ENCODE measurements at places on chromosomes 16 and 17. TPM values are rescaled to one million over a fixed set of nuclear protein-coding genes. Genes with fewer than 3 reads are reported as not detected.

GRCh38 chr16:84608282-84608681 lies 9.6 kb downstream of the COTL1 start:
- peak overlapping the region; percentile 18 for H3K27ac ChIP-seq
- DNase-seq = peak; percentile 55
- peak overlapping the region; percentile 69 for H3K4me3 ChIP-seq
- peaks cover 17% of the 10 kb centered on the region for H3K36me3 ChIP-seq

GRCh38 chr16:78122774-78123315 lies 23.4 kb downstream of the WWOX start:
- H3K4me1 ChIP-seq = peaks cover 5% of the 10 kb centered on the region
- DNase-seq = peak; percentile 7
- peaks cover 2% of the 10 kb centered on the region for H3K36me3 ChIP-seq
- H3K27ac ChIP-seq = peak overlapping the region; percentile 97

DNA sequence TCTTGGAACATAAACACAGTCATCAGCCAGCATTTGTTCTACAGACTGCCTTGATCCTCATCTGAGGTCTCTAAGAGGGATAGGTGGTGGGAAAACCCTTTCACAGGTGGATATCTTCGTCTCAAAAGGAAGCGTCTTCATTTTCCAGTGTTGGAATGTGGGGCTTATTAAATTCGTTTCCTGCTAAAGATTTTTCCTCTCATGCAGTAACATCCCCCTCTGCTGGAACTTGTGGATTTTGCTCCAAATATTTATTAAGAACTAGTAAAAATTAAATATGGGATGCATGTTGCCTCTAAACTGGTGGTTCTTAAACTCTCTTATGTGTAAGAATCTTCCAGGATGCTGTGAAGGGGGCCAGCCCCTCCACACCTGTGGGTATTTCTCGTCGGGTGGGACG lies 20.1 kb upstream of the MLYCD start:
- H3K4me1 ChIP-seq = no peaks in the 10 kb centered on the region
- H3K36me3 ChIP-seq = no peaks in the 10 kb centered on the region
- H3K27ac ChIP-seq = no peak overlapping the region
- DNase-seq = no peak
- H3K4me3 ChIP-seq = no peak overlapping the region

NUP93 gene
- total RNA-seq = 155 TPM

GRCh38 chr17:680529-680928 lies 34.1 kb downstream of the VPS53 start:
- DNase-seq = no peak
- H3K4me1 ChIP-seq = peaks cover 19% of the 10 kb centered on the region
- no peak overlapping the region for H3K27ac ChIP-seq
- peaks cover 6% of the 10 kb centered on the region for H3K36me3 ChIP-seq
- no peaks in the 10 kb centered on the region for H3K27me3 ChIP-seq

- DNase-seq = no peak
- no peak overlapping the region for H3K4me3 ChIP-seq
- no peak overlapping the region for H3K27ac ChIP-seq
- no peaks in the 10 kb centered on the region for H3K36me3 ChIP-seq
- no peaks in the 10 kb centered on the region for H3K27me3 ChIP-seq
- no peaks in the 10 kb centered on the region for H3K4me1 ChIP-seq
Measured at GRCh38 chr16:85395913-85396878, 216.9 kb upstream of the GSE1 start.

CDK5R1 gene
- 24.6 TPM for total RNA-seq

GRCh38 chr16:81558077-81558443 lies 113.5 kb downstream of the CMIP start:
- H3K27me3 ChIP-seq = no peaks in the 10 kb centered on the region
- H3K36me3 ChIP-seq = no peaks in the 10 kb centered on the region
- H3K4me1 ChIP-seq = peaks cover 31% of the 10 kb centered on the region
- H3K27ac ChIP-seq = no peak overlapping the region
- DNase-seq = no peak

GRCh38 chr16:53084746-53085334 lies 30.0 kb downstream of the CHD9 start:
- no peak overlapping the region for H3K4me3 ChIP-seq
- no peak overlapping the region for H3K27ac ChIP-seq
- H3K36me3 ChIP-seq = no peaks in the 10 kb centered on the region
- peaks cover 7% of the 10 kb centered on the region for H3K4me1 ChIP-seq

DNA sequence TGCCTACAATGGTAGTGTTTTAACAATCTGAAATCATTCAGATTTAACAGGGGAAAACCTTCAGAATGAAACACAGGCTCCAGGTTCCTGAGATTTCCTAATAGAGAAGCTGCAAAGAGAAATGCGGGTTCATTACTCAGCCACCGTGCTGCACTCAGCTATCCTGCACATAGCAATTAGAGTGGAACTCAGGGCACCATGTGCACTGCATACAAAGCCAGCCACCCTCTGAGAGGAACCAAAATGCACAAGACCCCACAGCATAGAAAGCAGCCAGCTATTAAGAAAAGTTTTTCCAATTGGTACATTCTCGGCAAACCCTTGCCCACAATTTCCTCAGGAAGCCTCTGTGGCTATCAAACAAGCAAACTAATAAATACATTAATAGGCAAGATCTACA lies 37.4 kb downstream of the TOM1L2 start:
- H3K27ac ChIP-seq = no peak overlapping the region
- no peaks in the 10 kb centered on the region for H3K27me3 ChIP-seq
- peaks cover 39% of the 10 kb centered on the region for H3K4me1 ChIP-seq
- H3K36me3 ChIP-seq = no peaks in the 10 kb centered on the region
- no peak overlapping the region for H3K4me3 ChIP-seq

- H3K27me3 ChIP-seq = peaks cover 40% of the 10 kb centered on the region
- H3K4me1 ChIP-seq = peaks cover 42% of the 10 kb centered on the region
- H3K36me3 ChIP-seq = no peaks in the 10 kb centered on the region
- H3K4me3 ChIP-seq = peak overlapping the region; percentile 62
- peak; percentile 46 for DNase-seq
- H3K27ac ChIP-seq = no peak overlapping the region
Measured at GRCh38 chr16:85888405-85889331, 10.3 kb upstream of the IRF8 start.

DNA sequence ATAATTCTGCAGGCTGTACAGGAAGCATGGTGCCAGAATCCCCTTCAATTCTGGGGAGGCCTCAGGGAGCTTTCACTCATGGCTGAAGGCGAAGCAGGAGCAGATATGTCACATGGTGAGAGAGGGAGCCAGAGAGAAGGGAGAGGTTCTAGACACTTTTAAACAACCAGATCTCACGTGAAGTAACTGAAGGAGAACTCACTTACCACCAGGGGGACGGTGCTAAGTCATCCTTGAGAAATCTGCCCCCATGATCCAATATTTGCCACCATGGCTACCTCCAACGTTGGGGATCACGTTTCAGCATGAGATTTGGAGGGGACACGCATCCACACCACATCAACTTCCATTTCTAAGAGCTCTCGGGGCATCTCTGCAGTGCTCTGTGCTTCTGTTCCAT lies 37.4 kb upstream of the GNA13 start:
- H3K27me3 ChIP-seq = peaks cover 11% of the 10 kb centered on the region
- H3K27ac ChIP-seq = no peak overlapping the region
- no peak overlapping the region for H3K4me3 ChIP-seq
- no peak for DNase-seq
- peaks cover under 1% of the 10 kb centered on the region for H3K4me1 ChIP-seq
- no peaks in the 10 kb centered on the region for H3K36me3 ChIP-seq
